ENCODE measurements at places on chromosomes 16 and 17.

DNA sequence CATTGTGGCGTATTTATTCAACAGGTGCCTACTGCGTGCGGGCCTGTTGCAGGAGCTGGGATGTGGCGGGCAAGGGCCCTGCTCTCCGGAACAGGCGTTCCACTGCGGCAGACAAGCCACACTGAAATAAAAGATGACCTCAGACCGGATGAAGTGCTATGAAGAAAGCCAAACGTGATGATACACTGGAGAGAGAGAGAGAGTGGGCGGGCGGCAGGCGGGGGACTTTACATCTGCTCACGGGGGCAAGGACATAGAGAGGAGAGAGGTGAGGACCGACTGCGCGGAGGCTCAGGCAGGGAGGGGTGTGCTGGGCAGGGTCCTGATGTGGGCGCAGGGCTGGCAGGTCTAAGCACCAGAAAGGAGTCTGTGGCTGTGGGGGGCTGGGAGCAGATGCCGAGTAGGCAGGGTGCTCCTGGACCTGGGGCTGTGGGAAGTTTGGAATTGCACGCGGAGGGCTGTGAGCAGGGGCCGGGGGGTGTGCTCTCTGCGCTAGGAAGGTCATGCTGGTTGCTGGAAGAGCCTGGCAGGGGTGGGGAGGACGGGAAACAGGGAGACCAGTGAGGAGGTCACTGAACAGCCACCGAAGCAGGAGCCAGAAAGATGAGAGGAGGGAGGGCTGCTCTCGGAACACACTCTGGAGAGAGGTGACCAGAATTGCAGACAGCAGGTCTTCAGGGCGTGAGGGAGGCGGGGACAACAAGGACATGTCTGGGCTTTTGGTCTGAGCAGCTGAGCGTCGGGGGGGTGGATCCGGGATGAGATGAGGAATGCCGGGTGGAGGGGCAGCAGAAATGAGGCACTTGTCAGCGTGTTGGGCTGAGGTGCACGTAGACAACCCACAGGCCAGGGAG, 9.9 kb downstream of the MXRA7 start:
- no peak overlapping the region for H3K27ac ChIP-seq
- DNase-seq = no peak
- no peak overlapping the region for H3K4me3 ChIP-seq

GRCh38 chr16:57128771-57129389, 36.5 kb downstream of the CPNE2 start:
- H3K27me3 ChIP-seq = no peaks in the 10 kb centered on the region
- no peak overlapping the region for H3K4me3 ChIP-seq
- DNase-seq = no peak
- H3K36me3 ChIP-seq = no peaks in the 10 kb centered on the region
- H3K4me1 ChIP-seq = no peaks in the 10 kb centered on the region
- H3K27ac ChIP-seq = no peak overlapping the region

- no peaks in the 10 kb centered on the region for H3K36me3 ChIP-seq
- H3K4me3 ChIP-seq = no peak overlapping the region
- no peak for DNase-seq
- no peaks in the 10 kb centered on the region for H3K4me1 ChIP-seq
Measured at GRCh38 chr16:1740234-1740633, 31.1 kb downstream of the NME3 start.

DNA sequence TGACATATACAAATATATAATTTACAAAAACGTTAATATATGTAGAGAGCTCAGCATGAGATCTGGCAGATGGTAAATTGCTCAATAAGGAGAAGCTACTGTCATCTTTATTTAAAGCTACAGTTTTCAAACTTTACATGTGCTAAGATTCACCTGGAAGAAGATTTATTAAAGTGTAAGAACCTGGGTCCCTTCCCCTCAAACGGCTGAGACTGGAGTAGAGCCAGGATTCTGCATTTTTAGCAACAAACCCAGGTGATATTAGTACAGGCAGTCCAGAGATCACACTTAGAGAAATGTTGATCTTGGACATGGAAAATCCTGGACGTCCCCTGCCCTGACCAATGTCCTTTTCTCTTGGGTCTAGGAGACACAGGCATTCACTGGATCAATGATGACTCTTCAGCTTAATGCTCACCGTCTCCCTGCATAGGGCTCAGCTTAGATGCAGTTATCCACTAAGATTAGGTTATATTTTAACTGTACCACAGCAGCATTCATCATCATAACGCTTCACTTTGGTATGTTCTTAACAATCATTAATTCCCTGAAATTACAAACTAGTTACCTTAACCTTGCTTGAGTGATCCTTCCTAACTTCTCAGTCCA, 20.4 kb downstream of the CDR2 start:
- H3K27me3 ChIP-seq = no peaks in the 10 kb centered on the region
- peaks cover 37% of the 10 kb centered on the region for H3K4me1 ChIP-seq
- no peak overlapping the region for H3K4me3 ChIP-seq
- no peak for DNase-seq
- 0 out of 2 replicates have a peak, but pooled peaks cover 1% of the 10 kb centered on the region for H3K36me3 ChIP-seq

GRCh38 chr16:80883159-80883642, 78.8 kb upstream of the CDYL2 start:
- H3K27me3 ChIP-seq = no peaks in the 10 kb centered on the region
- no peak overlapping the region for H3K27ac ChIP-seq
- H3K36me3 ChIP-seq = no peaks in the 10 kb centered on the region
- DNase-seq = no peak

DNA sequence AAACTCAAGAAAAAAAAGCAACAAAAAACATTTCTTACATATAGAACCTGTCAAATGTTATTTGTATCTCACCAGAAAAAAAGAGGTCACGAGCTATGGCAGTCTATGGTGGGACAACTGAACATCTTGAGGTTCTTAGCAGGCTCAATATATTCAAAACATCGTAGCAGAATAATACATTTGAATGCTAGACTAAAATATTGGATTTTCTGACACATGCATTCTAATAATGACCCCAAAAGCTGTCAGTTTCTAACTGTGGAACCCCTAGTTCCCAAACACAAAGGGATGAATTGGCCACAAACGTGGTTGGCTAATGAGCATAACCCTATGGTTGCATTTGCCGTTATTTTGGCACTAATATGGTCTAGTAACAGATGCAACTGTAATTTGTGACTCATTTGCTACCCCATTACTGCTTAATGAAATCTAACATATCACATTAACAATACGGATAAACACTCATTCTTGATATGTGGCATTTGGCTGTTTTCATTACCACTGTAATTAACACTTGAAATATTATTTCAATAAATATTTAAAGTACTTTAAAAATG, 81.2 kb downstream of the TOX3 start:
- H3K27me3 ChIP-seq = no peaks in the 10 kb centered on the region
- H3K36me3 ChIP-seq = no peaks in the 10 kb centered on the region
- H3K4me3 ChIP-seq = no peak overlapping the region
- H3K27ac ChIP-seq = no peak overlapping the region

DNA sequence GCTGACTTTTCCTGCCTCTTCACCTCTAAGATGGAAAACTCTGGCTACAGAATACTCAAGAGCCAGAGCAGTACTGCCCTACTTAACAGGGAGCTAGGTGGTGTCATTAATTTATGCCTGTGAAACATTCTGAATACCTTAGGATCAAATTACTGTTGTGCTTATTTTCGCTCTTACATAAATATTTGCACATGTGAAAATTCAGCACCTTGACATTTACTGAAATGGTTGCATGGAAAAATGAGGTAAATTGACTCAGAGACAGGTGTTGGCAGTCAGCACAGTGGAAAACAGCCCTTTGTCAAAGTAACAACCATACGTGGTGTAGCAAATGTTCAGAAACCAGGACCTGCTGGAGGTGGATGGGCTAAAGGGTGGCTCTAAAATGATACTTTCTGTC, 193.6 kb downstream of the CDH8 start:
- H3K4me3 ChIP-seq = no peak overlapping the region
- DNase-seq = no peak
- H3K27me3 ChIP-seq = no peaks in the 10 kb centered on the region
- no peak overlapping the region for H3K27ac ChIP-seq

GRCh38 chr16:4450931-4451519, 23.4 kb downstream of the NMRAL1 start:
- no peak overlapping the region for H3K4me3 ChIP-seq
- no peak overlapping the region for H3K27ac ChIP-seq
- H3K4me1 ChIP-seq = no peaks in the 10 kb centered on the region
- no peaks in the 10 kb centered on the region for H3K27me3 ChIP-seq
- peaks cover 21% of the 10 kb centered on the region for H3K36me3 ChIP-seq
- no peak for DNase-seq

- no peaks in the 10 kb centered on the region for H3K4me1 ChIP-seq
- no peak for DNase-seq
- H3K36me3 ChIP-seq = no peaks in the 10 kb centered on the region
- H3K27me3 ChIP-seq = no peaks in the 10 kb centered on the region
- no peak overlapping the region for H3K4me3 ChIP-seq
Measured at GRCh38 chr16:61460020-61460419, 576.2 kb downstream of the CDH8 start.

DNA sequence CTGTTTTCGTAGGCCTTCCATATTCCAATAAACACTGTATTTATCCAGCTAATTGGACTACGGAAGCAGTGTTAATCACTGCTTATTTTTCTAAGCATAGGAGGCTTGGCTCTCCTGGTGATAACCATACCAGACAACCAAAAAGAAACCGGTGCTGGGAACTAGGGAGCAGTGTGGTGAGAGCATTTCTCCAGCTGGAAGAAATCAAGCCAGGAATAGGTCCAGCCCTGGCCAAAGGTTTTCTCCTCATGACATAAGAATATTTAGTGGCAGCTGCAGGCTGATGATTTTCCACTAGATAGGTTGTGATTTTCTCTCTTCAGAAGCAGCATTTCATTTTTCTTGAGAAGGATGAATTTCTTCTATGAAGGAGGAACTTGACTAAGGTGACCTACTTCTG, 141.5 kb downstream of the TRIM37 start:
- DNase-seq = no peak
- no peaks in the 10 kb centered on the region for H3K36me3 ChIP-seq
- no peak overlapping the region for H3K4me3 ChIP-seq
- H3K4me1 ChIP-seq = no peaks in the 10 kb centered on the region
- no peak overlapping the region for H3K27ac ChIP-seq

- peak within 1 kb of the TSS; percentile 85 for H3K4me3 ChIP-seq
- no peaks in the 10 kb centered on the region for H3K36me3 ChIP-seq
- H3K27ac ChIP-seq = peak within 1 kb of the TSS; percentile 82
- peak; percentile 97 for DNase-seq
- peaks cover 19% of the 10 kb centered on the region for H3K4me1 ChIP-seq
Measured at GRCh38 chr16:87950765-87951551, at the start of gene BANP. BANP (plus strand) TSS chr16:87951434; CDS start chr16:87975116, 23,682 bp downstream.

GRCh38 chr17:79654960-79655382, 44.1 kb upstream of the RBFOX3 start:
- peaks cover 93% of the 10 kb centered on the region for H3K27me3 ChIP-seq
- DNase-seq = no peak
- H3K27ac ChIP-seq = no peak overlapping the region

- no peak overlapping the region for H3K27ac ChIP-seq
- H3K4me1 ChIP-seq = no peaks in the 10 kb centered on the region
- no peak overlapping the region for H3K4me3 ChIP-seq
- no peaks in the 10 kb centered on the region for H3K36me3 ChIP-seq
- no peaks in the 10 kb centered on the region for H3K27me3 ChIP-seq
- DNase-seq = peak; percentile 53
Measured at GRCh38 chr17:51461578-51462004, 201.2 kb downstream of the UTP18 start.

DNA sequence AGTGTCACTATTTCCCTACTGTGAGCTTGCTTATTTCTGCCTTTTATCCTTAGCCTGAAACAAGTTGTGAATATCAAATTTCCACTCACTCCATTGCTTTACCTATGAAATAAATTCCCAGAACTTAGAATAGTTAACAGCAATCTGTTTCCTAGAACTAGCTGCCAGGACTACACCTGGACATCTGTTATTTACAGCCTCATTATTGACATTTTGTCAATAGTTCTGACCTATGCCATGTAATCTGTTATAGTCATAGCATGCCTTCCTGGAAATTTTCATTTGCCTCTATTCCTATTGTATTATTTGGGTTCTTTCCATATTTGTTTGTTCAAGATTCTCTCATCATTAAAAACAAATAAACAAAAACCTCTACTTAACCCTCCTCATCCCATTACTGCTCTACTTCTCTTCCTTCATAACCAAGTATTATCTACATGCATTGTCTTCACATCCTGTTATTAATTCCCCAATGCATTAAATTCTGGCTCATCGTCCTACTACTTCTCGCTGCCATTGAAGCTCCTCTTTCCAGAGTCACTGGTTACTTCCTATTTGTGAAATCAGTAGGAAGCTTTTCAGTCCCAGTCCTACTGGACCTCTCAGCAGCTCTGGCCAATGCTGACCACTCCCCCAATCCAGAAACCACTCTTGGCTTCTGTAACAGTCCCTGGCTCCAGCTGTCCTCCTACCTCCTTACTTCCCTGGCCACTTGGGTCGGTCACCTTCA, 55.3 kb downstream of the PIGL start:
- DNase-seq = no peak
- no peak overlapping the region for H3K27ac ChIP-seq
- H3K36me3 ChIP-seq = no peaks in the 10 kb centered on the region
- H3K27me3 ChIP-seq = no peaks in the 10 kb centered on the region
- no peak overlapping the region for H3K4me3 ChIP-seq

DNA sequence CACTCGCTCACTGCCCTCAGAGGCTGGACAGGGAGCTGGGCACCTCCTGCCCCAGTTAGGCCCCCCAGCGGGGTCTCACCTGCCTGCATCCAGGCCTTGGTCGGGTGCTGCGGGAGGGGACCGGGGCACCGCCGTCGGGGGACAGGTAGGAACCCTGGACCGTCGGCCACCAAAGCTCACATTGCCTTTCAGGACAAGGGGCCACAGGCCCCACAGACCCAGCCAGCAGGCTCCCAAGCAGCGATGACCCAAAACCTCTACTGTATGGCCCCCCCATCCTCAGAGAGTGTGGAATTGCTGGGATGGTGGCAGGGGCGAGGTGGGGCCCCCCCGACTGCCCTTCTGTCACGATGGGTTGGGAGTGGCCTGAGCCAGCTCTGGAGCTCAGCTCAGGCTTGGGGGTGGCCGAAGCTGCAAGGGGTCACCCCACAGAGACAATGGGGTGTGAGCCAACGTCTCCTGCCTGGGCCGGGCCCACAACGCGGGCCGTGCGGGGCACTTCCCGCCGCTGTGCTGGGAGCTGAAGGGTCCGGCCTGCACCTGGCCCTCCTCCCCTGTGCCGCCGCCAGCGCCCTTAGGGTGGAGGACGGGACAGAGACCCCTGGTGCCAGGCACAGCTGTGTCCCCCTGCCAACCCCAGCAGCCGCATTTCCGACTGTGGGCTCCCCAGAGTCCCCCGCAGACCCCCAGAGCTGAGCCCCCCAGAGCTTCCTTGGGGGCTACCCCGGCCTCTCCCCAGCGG, 498 bp downstream of the IGFALS start:
- no peak overlapping the region for H3K27ac ChIP-seq
- no peaks in the 10 kb centered on the region for H3K4me1 ChIP-seq
- no peak for DNase-seq
- H3K4me3 ChIP-seq = no peak overlapping the region
- H3K36me3 ChIP-seq = no peaks in the 10 kb centered on the region

All from MM.1S (cell line).